ENCODE measurements at places on chromosomes 16 and 17.

- H3K4me3 ChIP-seq: no peak overlapping the region
- H3K36me3 ChIP-seq: no peaks in the 10 kb centered on the region
- peaks cover 10% of the 10 kb centered on the region for H3K27me3 ChIP-seq
- no peak overlapping the region for H3K27ac ChIP-seq
Observed at GRCh38 chr16:18072161-18072560, 264.4 kb downstream of the NPIPA8 start.

DNA sequence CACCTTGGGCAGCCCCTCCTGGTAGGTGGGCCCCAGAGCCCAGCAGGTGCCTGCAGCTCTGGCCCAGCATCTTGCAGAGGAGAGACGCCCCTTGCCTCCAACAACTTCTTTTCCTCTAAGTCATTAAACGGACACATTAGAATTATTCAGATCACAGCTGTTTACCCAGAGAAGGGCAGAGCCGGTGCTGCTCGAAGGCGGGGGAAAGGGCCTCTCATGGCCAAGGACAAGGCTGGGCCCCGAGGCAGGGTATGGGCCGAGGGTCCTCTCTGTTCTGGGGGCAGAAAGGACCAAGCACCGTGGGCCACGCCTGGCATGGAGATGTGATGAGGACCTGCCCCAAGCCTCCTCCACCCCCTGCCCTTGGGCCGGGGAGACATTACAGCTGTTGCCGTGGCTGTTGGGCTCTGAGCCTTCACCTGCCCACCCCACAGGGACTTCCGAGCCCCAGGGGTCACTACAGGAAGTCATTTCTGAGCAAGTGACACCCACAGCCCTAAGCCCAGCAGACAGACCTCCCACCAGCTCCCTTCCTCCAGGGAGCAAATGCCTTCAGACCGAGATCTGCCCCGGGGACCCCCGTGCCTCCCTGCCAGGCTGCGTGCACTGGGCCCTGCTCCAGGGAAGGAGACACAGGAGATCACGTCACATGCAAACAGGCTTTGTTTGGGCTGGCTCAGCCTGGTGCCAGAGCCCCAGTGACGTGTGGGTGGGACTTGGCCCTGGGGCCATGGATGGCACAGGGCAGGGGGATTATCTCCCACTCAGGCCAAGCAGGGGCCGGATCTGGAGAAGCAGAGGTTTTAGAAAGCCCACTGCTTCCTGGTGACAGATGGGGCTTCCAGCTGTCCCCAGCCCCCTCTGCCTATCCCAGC lies 699 bp upstream of the PVALEF start:
- DNase-seq: no peak
- no peak overlapping the region for H3K27ac ChIP-seq
- H3K36me3 ChIP-seq: no peaks in the 10 kb centered on the region
- H3K4me1 ChIP-seq: peaks cover 14% of the 10 kb centered on the region

- H3K27me3 ChIP-seq: peaks cover 16% of the 10 kb centered on the region
- no peak for DNase-seq
- peaks cover 49% of the 10 kb centered on the region for H3K4me1 ChIP-seq
- no peak overlapping the region for H3K4me3 ChIP-seq
- no peaks in the 10 kb centered on the region for H3K36me3 ChIP-seq
- no peak overlapping the region for H3K27ac ChIP-seq
Observed at GRCh38 chr16:5854027-5854426, 756.4 kb upstream of the EEF2KMT start.

DNA sequence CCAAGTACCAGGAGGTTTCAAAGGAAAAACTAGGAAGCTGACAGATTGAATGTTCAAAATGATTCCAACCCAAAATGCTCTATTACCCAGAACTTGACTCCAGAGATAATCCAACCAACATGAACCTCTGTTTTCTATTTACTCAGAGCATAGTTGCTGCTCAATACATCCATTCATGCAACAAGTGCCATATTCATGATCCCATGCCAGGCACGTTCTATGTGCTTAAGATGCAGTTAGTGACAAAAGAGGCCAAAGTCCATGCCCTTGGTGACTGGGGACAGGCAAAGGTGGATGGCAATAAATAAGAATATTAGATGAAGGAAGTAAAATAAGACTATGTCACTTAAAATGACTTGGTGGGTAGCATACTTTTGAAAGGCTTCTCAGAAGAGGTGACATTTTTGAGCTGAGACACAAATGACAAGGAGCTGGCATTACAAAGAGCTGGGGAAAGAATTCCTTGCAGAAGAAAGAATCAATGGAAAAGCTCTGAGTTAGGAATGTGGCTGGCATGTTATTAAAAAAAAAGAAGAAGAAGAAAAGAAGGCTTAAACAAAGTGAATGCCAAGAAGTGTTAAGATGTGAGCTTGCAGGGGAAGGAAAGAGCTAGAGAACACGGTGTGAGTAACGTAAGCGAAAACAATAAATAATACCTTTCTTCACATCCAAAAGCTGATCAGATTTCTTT lies 34.5 kb downstream of the TOX3 start:
- no peaks in the 10 kb centered on the region for H3K27me3 ChIP-seq
- H3K36me3 ChIP-seq: no peaks in the 10 kb centered on the region
- no peaks in the 10 kb centered on the region for H3K4me1 ChIP-seq
- H3K4me3 ChIP-seq: no peak overlapping the region
- H3K27ac ChIP-seq: no peak overlapping the region
- no peak for DNase-seq

GRCh38 chr17:82060001-82060380 lies 5.6 kb downstream of the DUS1L start:
- H3K4me1 ChIP-seq: no peaks in the 10 kb centered on the region
- H3K4me3 ChIP-seq: no peak overlapping the region
- H3K27ac ChIP-seq: no peak overlapping the region
- no peak for DNase-seq
- H3K36me3 ChIP-seq: no peaks in the 10 kb centered on the region

DNA sequence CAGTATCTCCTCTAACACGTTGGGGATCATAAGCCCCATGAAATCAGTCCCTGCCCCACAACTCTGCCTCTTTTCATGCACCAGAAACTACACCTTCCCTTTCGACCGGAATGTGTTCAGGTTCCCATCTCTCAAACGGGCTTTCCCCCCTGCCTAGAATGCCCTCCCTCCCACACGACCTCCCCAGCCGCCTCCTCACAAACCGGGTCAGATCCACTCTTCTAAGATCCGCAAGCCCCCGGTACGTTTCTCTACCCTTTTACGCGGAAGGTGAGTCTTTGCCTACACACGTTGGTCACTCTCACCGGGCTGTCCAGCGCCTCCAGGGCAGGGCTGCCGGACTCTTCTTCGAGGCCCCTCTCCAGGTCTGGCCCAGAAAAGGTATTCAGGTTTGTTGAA lies 708 bp downstream of the DHX33 start:
- H3K27ac ChIP-seq: peak overlapping the region; percentile 20
- no peak for DNase-seq
- H3K4me3 ChIP-seq: peak overlapping the region; percentile 93
- peaks cover 22% of the 10 kb centered on the region for H3K36me3 ChIP-seq

DNA sequence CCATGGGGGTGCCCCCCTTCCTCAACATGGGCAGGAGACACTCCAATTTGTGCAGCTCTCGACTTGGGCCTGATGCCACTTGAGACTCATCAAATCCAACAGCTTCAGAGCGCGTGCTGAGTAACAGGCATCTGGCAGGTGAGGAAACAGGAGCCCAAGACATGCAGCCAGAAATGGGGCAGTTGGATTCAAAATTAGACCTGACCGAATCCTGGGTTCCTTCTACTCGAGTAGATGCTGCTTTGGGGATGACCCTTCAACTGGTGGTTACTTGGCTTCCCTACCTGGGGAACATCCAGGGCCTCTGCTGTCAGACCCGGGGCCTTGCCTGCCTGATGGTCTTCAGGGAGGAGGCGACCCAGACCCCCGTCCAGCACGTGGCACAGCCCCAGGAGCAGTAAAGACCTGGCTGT lies 488 bp upstream of the NTN3 start:
- H3K27ac ChIP-seq: no peak overlapping the region
- peak overlapping the region; percentile 40 for H3K4me3 ChIP-seq

- H3K4me1 ChIP-seq: peaks cover 41% of the 10 kb centered on the region
- H3K4me3 ChIP-seq: no peak overlapping the region
- H3K27me3 ChIP-seq: no peaks in the 10 kb centered on the region
Observed at GRCh38 chr17:43010667-43011308, 4.2 kb downstream of the IFI35 start.

GRCh38 chr17:38904892-38905291 lies 20.5 kb upstream of the LASP1NB start:
- H3K36me3 ChIP-seq: peaks cover 27% of the 10 kb centered on the region
- peaks cover 22% of the 10 kb centered on the region for H3K4me1 ChIP-seq
- H3K27ac ChIP-seq: no peak overlapping the region
- DNase-seq: no peak

GRCh38 chr17:81954131-81955057 lies 6.6 kb downstream of the NOTUM start:
- H3K4me1 ChIP-seq: peaks cover 17% of the 10 kb centered on the region
- DNase-seq: no peak
- H3K4me3 ChIP-seq: no peak overlapping the region
- H3K36me3 ChIP-seq: no peaks in the 10 kb centered on the region
- H3K27me3 ChIP-seq: peaks cover 5% of the 10 kb centered on the region
- no peak overlapping the region for H3K27ac ChIP-seq

GRCh38 chr17:31147507-31148202 lies 52.9 kb downstream of the NF1 start:
- DNase-seq: no peak
- peaks cover 73% of the 10 kb centered on the region for H3K36me3 ChIP-seq
- peak overlapping the region; percentile 87 for H3K27ac ChIP-seq
- H3K4me3 ChIP-seq: no peak overlapping the region
- peaks cover 21% of the 10 kb centered on the region for H3K4me1 ChIP-seq

DNA sequence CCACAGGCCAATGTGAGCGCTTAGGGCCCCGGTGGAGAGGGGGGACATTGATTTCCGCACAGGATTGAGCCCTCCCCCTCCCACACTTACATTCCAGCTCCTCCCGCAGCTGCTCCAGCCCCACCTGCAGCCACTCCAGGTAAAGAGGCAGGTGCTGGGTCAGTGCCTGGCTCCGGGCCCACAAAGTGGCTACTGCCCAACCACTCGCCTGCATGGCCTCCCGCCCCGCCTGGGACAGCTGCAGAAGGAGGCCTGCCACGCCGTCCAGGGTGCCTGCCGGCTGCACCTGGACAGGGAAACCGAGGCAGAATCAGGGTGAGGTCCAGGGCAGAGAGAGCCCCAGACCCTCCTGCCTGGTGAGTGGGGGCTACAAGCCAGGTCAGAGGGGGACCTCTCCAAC lies 46.3 kb downstream of the RMI2 start:
- peaks cover 38% of the 10 kb centered on the region for H3K4me1 ChIP-seq
- H3K4me3 ChIP-seq: no peak overlapping the region
- H3K27ac ChIP-seq: no peak overlapping the region
- no peaks in the 10 kb centered on the region for H3K36me3 ChIP-seq
- DNase-seq: no peak

GRCh38 chr17:40550608-40551007 lies 14.7 kb downstream of the CCR7 start:
- H3K4me3 ChIP-seq: no peak overlapping the region
- no peaks in the 10 kb centered on the region for H3K36me3 ChIP-seq
- H3K27ac ChIP-seq: no peak overlapping the region
- DNase-seq: no peak
- H3K4me1 ChIP-seq: peaks cover 79% of the 10 kb centered on the region

DNA sequence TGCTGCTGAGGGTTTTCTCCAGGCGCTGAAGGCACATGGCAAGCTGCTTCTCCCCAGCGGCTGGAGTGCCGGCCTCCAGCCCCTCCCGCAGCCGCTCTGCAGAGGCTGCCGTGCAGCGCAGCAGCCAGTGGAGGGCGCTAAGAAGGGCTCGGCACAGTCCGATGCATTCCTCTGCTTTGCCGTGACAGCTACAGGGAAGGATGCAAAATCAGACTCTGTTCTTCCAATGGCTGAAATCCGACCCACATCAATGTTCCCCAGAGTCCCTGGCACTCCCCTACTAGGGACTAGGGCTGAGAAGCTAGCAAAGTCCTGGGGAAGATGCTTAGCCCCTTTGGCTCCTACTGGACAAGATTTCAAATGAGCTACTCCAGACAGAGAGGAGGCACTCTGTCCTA lies 19.0 kb downstream of the MED24 start:
- no peak overlapping the region for H3K27ac ChIP-seq
- no peak overlapping the region for H3K4me3 ChIP-seq
- H3K4me1 ChIP-seq: peaks cover 22% of the 10 kb centered on the region
- DNase-seq: peak; percentile 74
- H3K27me3 ChIP-seq: no peaks in the 10 kb centered on the region
- H3K36me3 ChIP-seq: peaks cover 48% of the 10 kb centered on the region

- no peak overlapping the region for H3K4me3 ChIP-seq
- DNase-seq: no peak
- no peaks in the 10 kb centered on the region for H3K36me3 ChIP-seq
- peak overlapping the region; percentile 42 for H3K27ac ChIP-seq
- H3K27me3 ChIP-seq: peaks cover 23% of the 10 kb centered on the region
Observed at GRCh38 chr16:84891149-84891795, 71.5 kb downstream of the CRISPLD2 start.

DNA sequence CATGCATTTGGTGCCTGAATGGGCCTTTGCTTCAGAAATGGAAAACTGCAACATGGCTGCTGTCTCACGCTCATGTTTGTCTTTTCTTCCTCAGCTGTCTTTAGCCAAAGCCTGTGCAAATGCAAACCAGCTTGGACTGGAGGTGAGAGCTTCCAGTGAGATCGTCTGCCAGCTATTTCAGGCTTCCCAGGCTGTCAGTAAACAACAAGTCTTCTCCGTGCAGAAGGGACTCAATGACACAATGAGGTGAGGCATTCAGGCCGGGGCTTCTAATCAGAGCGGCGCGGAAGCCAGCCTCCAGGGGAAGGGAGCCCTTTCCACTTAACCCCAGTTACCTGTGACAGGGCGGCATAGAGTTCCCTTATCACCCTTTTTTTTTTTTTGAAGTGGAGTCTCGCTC lies 14.3 kb downstream of the CCNF start:
- H3K4me3 ChIP-seq: no peak overlapping the region
- H3K4me1 ChIP-seq: no peaks in the 10 kb centered on the region
- DNase-seq: no peak

GRCh38 chr17:27818401-27819105 lies 18.2 kb upstream of the NOS2 start:
- H3K27ac ChIP-seq: no peak overlapping the region
- no peaks in the 10 kb centered on the region for H3K36me3 ChIP-seq
- H3K4me3 ChIP-seq: no peak overlapping the region
- peaks cover 8% of the 10 kb centered on the region for H3K4me1 ChIP-seq
- H3K27me3 ChIP-seq: peaks cover 8% of the 10 kb centered on the region

DNA sequence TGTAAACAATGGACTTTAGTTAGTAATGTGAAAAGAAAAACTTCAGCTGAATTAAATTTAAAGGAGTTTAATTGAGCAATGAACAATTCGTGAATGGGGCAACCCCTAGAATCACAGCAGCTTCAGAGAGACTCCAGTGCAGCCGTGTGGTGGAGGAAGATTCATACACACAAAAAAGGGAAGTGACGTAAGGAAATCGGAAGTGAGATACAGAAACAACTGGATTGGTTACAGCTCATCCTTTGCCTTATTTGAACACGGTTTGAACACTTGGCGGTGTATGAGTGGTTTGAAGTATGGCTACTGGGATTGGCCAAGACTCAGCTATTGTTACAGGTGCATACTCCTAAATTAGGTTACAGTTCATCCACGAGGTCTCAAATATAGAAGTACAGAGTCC lies 460.4 kb upstream of the ASIC2 start:
- no peaks in the 10 kb centered on the region for H3K36me3 ChIP-seq
- H3K27me3 ChIP-seq: peaks cover 37% of the 10 kb centered on the region
- H3K27ac ChIP-seq: no peak overlapping the region
- H3K4me1 ChIP-seq: no peaks in the 10 kb centered on the region

GRCh38 chr16:6032438-6032837 lies 934.8 kb upstream of the EEF2KMT start:
- no peaks in the 10 kb centered on the region for H3K4me1 ChIP-seq
- peaks cover 14% of the 10 kb centered on the region for H3K27me3 ChIP-seq
- H3K4me3 ChIP-seq: no peak overlapping the region
- no peak overlapping the region for H3K27ac ChIP-seq
- no peaks in the 10 kb centered on the region for H3K36me3 ChIP-seq
- no peak for DNase-seq

- peaks cover 43% of the 10 kb centered on the region for H3K27me3 ChIP-seq
- H3K27ac ChIP-seq: peak overlapping the region; percentile 66
- peaks cover 34% of the 10 kb centered on the region for H3K4me1 ChIP-seq
- H3K4me3 ChIP-seq: peak overlapping the region; percentile 87
- H3K36me3 ChIP-seq: no peaks in the 10 kb centered on the region
Observed at GRCh38 chr17:76709077-76709950, 1.5 kb downstream of the MXRA7 start.

Data from nephron progenitor cell (in vitro differentiated cells).